ENCODE measurements at places on chromosomes 4 and X.

DNA sequence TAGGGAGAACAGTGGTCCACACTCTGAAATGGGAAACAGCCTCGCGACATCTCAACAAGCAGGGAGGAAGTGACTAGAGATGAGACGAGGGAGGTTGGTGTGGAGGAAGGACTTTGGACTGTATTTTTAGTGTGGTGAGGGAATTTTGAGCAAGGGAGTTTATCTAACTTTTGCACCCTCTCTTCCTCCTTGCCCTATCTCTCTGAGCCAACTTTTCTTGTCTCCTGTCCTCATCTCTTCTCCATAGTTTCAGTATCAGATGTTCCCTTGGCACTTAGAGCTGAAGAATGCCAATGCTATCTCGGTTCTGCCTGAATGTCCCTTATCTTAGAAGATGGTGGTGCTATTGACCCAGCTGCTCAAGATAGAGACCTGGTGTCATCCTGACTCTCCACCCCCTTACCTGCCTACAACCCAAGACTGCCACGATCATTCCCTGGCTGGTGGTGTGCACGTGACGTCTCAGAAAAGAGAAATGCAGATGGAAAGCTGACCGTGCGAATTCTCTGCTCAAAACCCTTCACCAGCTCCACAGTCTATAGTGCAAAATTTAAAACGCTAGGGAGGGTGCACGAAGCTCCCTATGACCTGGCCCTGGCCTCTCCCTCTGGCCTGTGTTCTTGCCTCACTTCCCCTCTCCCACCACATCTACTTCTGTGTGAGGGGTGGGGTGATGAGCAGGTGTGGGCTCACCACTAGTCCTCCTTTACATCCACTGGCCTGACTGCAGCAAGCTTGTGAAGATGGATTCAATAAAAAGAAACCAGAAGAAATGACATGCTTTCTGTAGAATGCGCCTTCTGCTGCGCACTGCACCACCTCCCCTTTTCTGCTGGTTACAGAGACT, 20.9 kb downstream of the MPP1 start:
- no peak for DNase-seq

- DNase-seq, result no peak
Measured at GRCh38 chr4:139458543-139458942, 4.6 kb downstream of the RAB33B start.

DNA sequence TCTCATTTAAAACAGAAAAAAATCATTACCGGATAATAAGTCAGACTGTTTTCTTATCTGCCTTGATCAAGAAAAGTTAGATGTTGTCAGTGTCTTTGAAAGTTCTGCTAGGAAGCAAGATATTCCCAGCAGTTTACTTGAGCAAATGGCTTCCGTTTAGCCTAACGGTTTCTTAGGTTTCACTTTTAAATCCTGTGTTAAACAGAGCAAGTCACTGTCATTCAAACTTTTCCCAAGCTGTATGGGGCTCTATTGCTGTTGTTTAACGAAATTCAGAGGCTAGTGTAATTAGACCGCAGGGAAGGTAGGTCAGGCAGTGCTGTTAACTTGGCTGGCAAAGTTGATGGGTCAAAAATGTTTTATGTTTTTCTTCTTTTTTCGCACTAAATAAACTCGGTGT, 80.3 kb upstream of the NEIL3 start:
- no peak for DNase-seq

- no peak for DNase-seq
Measured at GRCh38 chrX:139691843-139692505, 16.0 kb downstream of the MCF2 start.

DNA sequence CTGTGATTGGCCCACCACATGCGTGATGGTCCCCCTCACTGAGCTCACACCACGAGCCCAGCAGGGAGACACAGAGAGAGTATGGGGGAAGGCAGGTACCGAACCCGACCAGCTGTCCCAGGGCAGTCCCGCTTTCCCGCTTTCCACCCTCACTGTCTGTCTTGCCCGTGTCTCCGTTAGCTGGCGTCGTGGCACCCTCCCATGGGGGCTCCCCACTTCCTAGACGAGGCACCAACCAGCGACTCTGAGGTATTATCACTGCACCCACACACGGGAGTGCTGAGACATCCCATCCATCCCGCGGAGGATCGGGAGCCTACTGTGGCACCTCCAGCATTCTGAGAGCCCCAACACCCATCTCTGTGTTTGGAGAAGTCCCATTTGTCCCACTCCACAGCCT, 43.0 kb upstream of the NHSL2 start:
- no peak for DNase-seq

- DNase-seq, result no peak
Measured at GRCh38 chr4:151641167-151641566, 119.6 kb downstream of the GATB start.

DNA sequence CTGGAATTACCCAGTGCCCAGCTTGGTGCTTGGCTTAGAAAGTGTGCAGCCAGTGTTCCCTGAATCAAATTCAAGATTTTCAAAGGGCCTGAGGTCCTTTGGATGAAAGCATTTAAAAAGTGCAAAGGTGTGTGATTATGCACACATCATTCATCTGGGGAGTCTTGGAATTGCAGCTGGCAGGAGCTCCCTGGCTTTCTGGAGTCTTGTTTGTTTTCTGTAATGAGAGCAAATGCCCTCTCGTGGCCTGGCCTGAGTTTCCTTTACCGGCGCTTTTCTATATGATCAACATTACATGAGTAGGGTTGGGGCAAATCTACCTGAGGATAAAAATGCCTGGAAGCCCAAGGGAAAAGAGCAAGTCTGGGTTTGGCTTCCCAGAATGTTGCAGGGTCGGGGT, 24.6 kb upstream of the SORCS2 start:
- no peak for DNase-seq

GRCh38 chrX:8027827-8028226, 100.6 kb upstream of the PNPLA4 start:
- no peak for DNase-seq

- no peak for DNase-seq
Measured at GRCh38 chr4:94595880-94596483, 144.2 kb downstream of the PDLIM5 start.

Data from NCI-H1930 (cell line).